ENCODE measurements at places on chromosomes 7 and 10.
A peak's percentile ranks its signal among the peaks of the same experiment; 100 is the strongest.

GRCh38 chr10:4653160-4653559 lies 172.8 kb upstream of the AKR1E2 start:
- H3K27ac ChIP-seq = no peak overlapping the region
- DNase-seq = no peak
- peaks cover 27% of the 10 kb centered on the region for H3K4me1 ChIP-seq
- no peak overlapping the region for H3K4me3 ChIP-seq

GRCh38 chr7:90951986-90952954 lies 312.0 kb upstream of the FZD1 start:
- no peaks in the 10 kb centered on the region for H3K4me1 ChIP-seq
- H3K27me3 ChIP-seq = no peaks in the 10 kb centered on the region
- no peak overlapping the region for H3K27ac ChIP-seq

DNA sequence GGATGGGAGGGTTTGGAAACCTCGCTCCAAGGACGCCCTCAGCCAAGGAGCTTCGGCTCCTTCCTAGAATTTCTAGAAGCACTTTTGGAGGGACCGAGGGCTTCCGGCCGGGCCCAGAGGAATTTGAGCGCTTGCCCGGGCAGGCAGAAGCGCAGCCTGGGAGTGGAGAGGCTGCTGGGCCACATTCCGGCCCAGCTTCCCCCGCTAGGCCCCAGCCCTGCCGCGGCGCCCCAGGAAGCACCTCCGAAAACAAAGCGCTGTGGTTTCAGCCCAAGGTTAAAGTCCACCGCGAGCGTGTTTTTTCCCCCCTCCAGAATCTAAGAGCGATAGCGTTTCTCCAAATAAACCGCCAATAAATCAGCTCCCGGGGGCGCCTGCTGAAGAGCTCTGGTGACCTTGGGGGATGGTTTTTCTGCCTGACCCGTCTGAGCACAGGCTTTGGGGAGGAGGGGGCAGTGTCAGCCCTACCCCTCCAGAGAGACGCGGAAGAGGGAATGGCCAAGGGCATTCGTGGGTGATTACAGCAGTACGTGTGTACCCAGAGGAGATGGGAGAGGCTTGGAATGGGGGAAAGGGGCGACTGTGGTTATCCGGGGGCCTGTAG lies 5.7 kb upstream of the TNRC18 start:
- peak; percentile 19 for DNase-seq
- no peak overlapping the region for H3K27ac ChIP-seq
- peaks cover 5% of the 10 kb centered on the region for H3K36me3 ChIP-seq
- peaks cover 68% of the 10 kb centered on the region for H3K27me3 ChIP-seq
- peaks cover 25% of the 10 kb centered on the region for H3K4me1 ChIP-seq
- no peak overlapping the region for H3K4me3 ChIP-seq

GRCh38 chr7:155865830-155866525 lies 53.7 kb upstream of the SHH start:
- H3K27ac ChIP-seq = no peak overlapping the region
- H3K4me1 ChIP-seq = no peaks in the 10 kb centered on the region
- no peak for DNase-seq
- H3K27me3 ChIP-seq = peaks cover 3% of the 10 kb centered on the region
- no peaks in the 10 kb centered on the region for H3K36me3 ChIP-seq

DNA sequence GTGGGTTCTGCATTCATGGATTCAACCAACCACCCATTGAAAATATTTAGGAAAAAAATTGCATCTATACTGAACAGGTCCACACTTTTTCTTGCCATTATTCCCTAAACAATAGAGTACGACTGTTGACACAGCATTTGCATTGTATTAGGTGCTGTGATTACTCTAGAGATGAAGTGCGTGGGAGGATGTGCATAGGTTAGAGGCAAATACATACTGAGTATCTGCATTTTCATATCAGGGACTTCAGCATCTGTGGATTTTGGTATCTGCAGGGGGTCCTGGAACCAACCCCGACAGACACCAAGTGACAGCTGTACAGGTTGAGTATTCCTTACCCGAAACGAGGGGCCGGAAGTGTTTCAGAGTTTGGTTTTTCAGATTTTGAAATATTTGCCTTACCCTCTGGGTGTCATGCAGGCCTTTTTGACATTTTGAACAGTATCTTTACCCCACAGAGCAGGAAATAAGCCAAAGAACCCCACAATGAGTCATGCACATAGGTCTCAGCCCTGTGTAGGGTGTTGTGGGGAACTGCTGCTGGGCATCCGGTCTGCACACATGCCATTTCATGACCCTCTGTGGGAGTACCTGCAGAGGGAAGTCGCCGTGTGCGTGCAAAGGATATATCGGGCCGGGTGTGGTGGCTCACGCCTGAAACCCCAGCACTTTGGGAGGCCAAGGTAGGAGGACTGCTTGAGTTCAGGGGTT lies 14.5 kb downstream of the NUDT5 start:
- H3K27me3 ChIP-seq = no peaks in the 10 kb centered on the region
- H3K36me3 ChIP-seq = peaks cover 41% of the 10 kb centered on the region
- H3K4me3 ChIP-seq = no peak overlapping the region
- peaks cover 25% of the 10 kb centered on the region for H3K4me1 ChIP-seq
- peak overlapping the region; percentile 93 for H3K27ac ChIP-seq
- DNase-seq = peak; percentile 88

DNA sequence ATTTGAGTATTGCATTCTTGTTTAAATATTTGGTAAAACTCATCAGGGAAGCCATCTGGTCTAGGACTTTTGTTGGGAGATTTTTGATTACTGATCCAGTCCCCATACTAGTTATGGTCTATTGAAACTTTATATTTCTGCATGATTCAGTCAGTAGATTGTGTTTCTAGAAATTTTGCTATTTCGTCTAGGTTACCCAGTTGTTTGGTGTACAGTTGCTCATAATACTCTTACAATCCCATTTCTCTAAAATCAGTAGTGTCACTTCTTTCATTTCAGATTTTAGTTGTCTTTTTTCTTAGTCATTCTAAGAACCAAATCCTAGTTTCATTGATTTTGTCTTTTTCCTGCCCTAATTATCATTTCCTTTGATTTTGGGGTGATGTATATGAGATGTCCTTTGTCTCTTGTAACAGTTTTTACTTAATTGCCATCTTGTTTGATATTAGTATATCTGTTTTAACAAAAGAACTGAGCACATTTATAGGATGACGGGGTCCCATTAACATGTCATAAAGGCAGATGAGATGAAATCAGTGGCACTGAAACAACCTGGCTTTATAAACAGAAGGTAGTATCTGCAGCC lies 7.9 kb downstream of the MALSU1 start:
- peaks cover 51% of the 10 kb centered on the region for H3K4me1 ChIP-seq
- no peak for DNase-seq
- no peak overlapping the region for H3K4me3 ChIP-seq
- peaks cover 56% of the 10 kb centered on the region for H3K36me3 ChIP-seq
- H3K27ac ChIP-seq = peak overlapping the region; percentile 41

DNA sequence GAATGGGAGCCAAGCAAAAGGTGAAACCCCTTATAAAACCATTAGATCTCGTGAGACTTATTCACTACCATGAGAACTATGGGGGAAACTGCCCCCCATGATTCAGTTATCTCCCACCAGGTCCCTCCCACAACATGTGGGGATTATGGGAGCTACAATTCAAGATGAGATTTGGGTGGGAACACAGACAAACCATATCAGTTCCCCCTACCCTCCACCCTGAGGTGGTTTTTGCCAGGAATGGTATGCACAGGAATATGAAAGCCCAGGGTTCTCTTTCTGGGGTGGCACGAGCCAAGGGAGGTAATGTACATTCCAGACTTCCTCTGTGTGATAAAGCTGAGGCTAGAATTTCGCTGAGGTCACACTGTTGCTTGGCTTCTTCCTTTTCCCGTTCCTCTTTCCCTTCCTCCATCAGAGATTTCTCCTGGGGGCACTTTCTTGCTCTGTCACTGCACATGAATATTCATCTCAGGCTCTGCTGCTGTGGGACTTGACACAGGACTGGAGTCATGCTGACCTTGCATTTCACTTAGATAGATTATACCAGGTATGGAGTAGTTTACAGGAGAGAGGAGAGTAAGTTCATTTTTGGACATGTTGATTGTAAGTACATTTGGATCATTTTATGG lies 347.0 kb upstream of the MTPN start:
- H3K27me3 ChIP-seq = no peaks in the 10 kb centered on the region
- no peak overlapping the region for H3K27ac ChIP-seq
- no peaks in the 10 kb centered on the region for H3K4me1 ChIP-seq
- no peaks in the 10 kb centered on the region for H3K36me3 ChIP-seq
- no peak overlapping the region for H3K4me3 ChIP-seq

- H3K4me3 ChIP-seq = no peak overlapping the region
- DNase-seq = peak; percentile 34
- H3K27ac ChIP-seq = no peak overlapping the region
Measured at GRCh38 chr10:3538656-3539531, 246.1 kb downstream of the KLF6 start.

All from activated CD8-positive, alpha-beta T cell treated with anti-CD3 and anti-CD28 coated beads for 36 hours (primary cell).